Panc1 (cell line): ENCODE measurements at places on chromosomes 2 and 18. TPM values are rescaled to one million over a fixed set of nuclear protein-coding genes. Genes with fewer than 3 reads are reported as not detected.

Gene RESP18
- total RNA-seq, result not detected

Gene TGFBRAP1
- total RNA-seq, result 32.7 TPM

DNA sequence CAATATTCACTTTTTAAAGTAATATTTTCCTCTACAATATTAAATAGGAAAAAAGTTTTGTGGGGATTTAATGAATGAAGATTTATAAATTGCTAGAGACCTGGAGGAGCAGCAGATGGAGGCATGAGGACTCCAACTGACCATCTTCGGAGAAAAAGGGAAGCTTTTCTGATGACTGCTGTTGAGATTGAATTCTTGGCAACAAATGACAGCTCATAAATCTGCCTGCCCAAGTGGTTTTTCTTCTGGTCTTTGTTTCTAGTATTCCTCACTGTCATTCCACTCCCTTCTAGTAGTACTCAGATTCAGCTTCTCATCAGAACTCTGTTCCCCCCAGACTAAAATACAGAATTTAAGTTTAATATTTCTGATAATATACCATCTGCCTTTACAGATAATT is 157.0 kb downstream of the EML6 start:
- no peak for DNase-seq

Gene PLGLB1
- total RNA-seq, result 1.4 TPM

DNA sequence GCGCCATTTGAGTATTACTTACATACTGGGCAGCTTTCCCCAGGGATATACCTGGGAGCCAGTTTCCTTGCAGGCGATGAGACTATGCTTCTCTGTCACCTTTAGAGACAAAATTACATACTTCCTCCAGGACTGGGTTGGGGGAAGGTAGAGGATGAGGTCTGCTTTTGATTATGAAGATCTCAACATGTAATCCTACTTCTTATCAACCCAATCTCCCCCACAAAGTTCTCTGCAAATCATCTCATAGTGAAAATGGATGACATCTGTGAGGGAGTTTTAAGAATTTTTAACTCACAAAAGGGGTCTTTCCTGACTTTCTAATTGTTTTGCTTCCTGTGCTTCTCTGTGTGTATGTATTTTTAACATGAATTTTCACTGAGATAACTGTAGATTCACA is 81.9 kb downstream of the TMEM131 start:
- no peak for DNase-seq

DNA sequence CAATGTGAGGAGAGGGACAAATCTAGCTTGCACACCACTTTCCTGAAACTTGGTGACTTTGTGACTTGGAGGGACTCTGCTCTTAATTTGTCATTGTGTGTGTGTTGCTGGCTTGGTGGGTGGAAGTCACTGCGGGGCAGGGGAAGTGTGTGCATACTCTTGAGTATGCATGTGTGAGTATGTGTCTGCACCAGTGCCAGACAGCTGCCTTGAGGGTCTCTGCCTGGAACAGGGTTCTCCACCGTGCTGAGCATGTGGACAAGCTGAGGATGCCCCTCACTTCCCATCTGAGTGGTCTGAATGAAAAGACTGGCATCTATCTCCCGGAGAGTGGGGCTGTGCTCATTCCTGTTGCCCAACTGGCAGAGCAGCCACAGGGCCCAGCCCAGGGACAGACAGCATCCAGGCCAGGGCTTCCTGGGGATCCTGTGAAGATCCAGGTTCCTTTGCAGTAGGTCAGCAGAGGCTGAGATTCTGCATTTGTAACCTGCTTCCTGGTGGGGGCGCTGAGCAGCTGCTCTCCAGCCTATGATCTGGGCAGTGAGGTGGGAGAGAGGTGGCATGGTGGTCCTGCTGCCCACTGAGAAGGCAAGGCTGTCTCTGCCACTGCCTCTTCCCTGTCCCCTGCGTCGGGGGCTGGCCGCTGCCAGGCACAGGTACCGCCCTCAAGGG is 138.9 kb upstream of the HAAO start:
- no peak for DNase-seq

Gene OLA1
- total RNA-seq, result 126 TPM

DNA sequence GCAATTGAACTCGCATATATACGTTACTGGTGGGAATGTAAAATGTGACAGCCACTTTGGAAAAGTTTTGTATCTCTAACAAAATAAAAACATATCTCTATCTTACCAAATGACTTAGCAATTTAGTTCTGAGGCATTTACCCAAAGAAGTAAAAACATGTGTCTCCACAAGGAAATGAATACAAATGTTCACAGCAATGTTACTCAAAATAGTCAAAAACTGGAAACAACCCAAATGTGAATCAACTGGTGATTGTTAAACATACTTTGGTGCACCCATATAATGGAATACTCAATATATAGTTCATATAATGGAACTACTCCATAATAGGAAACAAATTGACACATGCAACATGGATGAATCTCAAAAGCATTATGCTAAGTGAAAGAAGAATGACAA is 70.4 kb upstream of the DNER start:
- DNase-seq, result no peak

Gene ASPRV1
- total RNA-seq, result 0.21 TPM
